ENCODE measurements at places on chromosomes 6 and 20.

DNA sequence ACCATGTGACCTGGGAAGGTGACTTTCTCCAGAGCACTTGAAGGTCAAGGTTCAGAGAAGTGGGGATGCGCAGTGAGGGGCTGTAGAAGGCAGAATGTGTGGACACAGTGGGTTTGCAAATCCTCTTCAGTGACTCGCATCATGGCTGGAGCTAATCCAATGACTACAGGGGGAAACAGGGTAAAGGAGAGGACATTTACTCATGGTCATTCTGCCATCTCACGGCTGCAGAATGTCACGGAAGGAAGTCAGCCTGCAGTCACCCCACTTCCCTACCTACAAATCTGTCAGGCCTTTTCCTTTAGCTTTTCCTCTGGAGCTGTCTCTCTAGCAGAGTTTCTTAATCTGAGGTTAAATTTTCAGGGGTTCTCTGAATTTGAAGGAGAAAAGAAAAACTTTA lies 337.6 kb downstream of the CDC5L start:
- no peak for DNase-seq

- DNase-seq: no peak
These were observed 109.4 kb upstream of the EMILIN3 start for GRCh38 chr20:41476013-41476441.

- no peak for DNase-seq
These were observed 1.1 kb downstream of the SLPI start for GRCh38 chr20:45253261-45253660.

- no peak for DNase-seq
These were observed 197.7 kb downstream of the CD109 start for GRCh38 chr6:73893696-73894095.

DNA sequence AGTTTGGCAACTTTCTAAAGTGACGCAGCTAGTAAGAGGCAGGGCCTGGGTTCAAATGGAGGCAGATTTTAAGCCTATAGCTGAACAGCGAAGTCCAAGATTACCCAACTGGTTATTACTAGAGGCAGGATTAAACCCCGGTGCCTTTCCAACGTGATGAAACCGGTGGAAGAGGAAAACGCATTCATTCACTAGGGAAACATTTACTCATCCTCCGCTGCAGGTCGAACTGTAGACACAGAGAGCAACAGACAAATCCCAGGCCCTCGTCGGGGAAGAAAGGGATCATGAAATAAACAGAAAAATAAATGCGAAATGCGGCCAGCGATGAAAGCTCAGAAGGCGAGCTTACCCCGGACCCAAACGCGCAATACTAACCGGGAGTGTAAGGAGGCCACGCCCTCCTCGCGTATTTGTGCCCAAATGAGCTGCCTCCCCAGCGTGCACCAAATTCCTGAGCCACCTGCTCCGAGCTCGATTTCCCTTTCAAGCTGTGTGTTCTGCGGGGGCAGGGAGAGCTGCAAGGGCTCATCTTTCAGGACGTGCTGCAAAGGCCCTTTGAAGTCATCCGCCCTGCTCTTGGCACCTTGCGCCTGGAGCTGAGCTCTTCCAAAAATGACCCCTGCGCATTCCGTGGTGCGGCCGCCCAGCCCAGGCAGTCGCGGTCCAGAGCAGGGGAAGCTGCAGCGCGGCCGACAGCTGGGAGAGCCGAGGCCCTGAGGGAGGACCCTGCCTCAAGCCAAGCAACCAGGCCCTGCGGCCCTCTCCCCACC lies 46.9 kb downstream of the PDYN start:
- no peak for DNase-seq

- DNase-seq: no peak
These were observed 27.9 kb upstream of the SLC2A12 start for GRCh38 chr6:134080171-134080795.

DNA sequence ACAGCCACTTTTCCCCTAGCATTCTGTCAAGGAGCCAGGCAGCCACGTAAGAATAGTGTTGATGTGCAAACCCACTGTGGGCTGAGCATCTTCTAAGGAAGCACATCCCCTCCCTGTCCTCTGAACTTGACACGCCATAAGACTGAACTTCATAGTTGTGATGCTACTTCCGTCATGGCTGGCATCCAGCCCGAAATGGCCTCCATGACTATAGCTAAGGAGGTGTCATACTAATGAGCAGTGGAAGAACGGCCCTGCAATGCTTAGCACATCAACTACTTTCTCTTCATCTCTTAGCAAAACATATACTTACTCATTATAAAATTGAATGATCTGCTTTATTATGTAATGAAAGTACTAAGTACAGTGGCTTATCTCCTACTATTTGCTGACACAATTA lies 110.2 kb downstream of the GJA10 start:
- DNase-seq: peak; percentile 15

- no peak for DNase-seq
These were observed 42.2 kb downstream of the PKIB start for GRCh38 chr6:122652431-122652830.

Data from natural killer cell (primary cell).